Muscle of arm (tissue), 14 donors: ENCODE measurements at places on chromosomes 2 and 18.

GRCh38 chr18:14925281-14925709 is 177.3 kb downstream of the ANKRD30B start:
- no peak for DNase-seq

- DNase-seq = no peak
These were observed 225.5 kb downstream of the PARD3B start for GRCh38 chr2:204770735-204771134.

DNA sequence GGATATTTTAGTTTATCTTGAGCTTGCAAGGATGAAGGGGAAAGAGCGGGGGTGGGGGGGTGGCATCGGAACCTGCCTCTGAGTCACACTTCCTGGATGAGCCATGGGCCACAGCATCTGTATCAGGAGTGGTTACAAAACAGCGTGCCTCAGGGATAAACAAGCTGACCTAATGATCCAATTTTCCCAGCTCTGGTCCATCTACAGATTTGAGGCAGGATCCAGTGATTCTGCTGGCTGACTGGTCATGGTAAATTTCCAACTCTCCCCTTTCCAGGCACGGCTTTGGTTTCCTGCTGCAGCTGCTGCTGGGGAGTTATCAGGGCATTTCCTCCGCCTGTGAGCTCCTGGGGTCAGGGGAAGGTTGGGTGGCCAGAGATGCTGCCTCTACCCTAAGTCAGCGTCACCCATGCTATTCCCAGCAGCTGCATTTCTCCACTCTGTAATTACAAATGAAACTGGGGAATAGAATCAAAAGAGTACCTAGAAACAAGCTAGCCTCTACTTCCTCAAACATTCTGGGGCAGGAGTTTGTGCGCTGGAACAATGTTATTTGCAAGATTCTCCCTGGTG is 4.7 kb upstream of the HPCAL1 start:
- DNase-seq = no peak

DNA sequence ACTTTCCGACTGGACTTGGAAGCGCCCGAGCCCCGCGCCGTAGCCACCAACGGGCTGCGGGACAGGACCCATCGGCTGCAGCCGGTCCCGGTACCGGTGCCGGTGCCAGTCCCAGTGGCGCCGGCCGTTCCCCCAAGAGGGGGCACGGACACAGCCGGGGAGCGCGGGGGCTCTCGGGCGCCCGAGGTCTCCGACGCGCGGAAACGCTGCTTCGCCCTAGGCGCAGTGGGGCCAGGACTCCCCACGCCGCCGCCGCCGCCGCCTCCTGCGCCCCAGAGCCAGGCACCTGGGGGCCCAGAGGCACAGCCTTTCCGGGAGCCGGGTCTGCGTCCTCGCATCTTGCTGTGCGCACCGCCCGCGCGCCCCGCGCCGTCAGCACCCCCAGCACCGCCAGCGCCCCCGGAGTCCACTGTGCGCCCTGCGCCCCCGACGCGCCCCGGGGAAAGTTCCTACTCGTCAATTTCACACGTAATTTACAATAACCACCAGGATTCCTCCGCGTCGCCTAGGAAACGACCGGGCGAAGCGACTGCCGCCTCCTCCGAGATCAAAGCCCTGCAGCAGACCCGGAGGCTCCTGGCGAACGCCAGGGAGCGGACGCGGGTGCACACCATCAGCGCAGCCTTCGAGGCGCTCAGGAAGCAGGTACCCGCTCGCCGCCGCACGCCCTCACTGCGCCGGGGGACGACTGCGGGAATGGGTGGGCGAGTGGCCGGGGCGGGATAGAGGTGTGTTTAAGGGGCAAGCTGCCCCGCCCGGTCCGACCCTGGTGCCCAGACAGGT is 713 bp downstream of the ATOH8 start:
- DNase-seq = no peak
